ENCODE measurements at places on chromosomes 16 and 17.

GRCh38 chr17:61410141-61411010 lies 10.7 kb downstream of the TBX2 start:
- no peak for DNase-seq

GRCh38 chr16:66954097-66954659 lies 6.9 kb upstream of the CES3 start:
- DNase-seq = peak; percentile 58

GRCh38 chr17:78996781-78997201 lies 12.8 kb downstream of the CANT1 start:
- DNase-seq = no peak

DNA sequence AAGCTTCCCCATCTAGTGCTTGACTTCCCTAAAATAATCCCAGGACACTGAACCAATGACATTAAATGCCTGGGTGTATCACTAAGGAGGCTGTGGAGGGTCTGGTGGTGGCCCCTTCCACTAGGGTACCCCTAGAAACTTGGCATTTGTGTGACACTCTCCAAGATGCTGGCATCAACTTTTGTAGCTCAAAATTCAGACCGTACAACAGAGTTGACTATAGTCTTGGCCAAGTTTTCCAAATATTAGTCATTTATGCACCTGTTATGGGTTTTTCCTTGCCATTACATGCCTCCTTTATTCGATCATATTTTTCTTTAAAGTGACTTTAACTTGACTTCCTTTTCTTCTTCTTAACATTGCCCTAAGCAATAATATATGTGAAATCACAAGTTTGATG lies 124.8 kb upstream of the CACNG3 start:
- DNase-seq = no peak

DNA sequence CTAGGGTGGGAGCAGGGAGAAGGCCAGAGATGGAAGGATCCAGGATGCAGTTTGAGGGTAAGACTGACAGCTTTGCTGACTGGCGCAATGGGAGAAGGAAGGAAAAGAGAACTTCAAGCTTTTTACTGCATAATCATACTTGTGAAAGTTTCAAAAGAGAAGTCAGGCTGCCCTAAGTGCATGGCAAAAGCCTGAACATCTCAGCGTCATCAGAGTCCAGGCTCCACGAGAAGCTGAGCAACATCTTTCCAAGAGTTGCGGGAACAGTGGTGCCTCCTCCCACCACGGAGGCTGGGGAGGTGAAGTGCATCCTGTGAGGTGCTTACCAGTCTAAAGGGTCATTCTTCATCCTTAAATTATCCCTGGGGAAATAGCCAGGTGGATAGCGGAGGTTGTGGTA lies 26.9 kb upstream of the SLC38A8 start:
- DNase-seq = no peak

- no peak for DNase-seq
These were observed 33.7 kb downstream of the SRCIN1 start for GRCh38 chr17:38571833-38572668.

DNA sequence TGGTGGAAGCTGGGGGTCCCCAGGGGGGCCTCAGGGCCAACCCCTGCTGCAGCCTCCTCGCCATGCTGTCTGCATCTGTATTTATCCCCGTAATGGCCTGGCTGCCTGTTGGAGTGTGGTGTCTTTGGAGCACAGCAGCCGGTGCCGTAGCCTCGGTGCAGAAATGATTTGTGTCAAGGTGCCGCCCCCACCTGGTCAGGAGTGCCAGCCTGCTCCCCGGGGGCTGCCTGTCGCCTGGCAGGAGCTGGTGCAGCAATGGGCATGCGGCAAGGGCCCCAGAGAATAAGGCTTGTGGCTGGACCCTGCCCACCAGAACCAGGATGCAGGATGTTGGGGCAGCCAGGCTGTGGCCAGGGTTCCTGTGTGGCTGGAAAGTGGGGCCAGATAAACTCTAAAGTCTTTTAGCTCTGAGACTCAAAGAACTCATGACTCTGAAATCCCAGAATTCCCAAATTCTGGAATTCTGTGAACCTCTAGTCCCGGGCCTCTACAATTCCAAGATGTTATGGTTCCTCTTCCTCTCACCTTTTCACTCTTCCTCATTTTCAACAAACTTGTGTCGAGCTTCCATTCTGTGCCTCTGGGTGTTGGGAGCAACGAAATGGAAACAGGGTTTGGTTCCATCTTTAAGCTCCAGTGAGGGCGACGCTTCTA lies 5.9 kb downstream of the CPNE2 start:
- DNase-seq = no peak

DNA sequence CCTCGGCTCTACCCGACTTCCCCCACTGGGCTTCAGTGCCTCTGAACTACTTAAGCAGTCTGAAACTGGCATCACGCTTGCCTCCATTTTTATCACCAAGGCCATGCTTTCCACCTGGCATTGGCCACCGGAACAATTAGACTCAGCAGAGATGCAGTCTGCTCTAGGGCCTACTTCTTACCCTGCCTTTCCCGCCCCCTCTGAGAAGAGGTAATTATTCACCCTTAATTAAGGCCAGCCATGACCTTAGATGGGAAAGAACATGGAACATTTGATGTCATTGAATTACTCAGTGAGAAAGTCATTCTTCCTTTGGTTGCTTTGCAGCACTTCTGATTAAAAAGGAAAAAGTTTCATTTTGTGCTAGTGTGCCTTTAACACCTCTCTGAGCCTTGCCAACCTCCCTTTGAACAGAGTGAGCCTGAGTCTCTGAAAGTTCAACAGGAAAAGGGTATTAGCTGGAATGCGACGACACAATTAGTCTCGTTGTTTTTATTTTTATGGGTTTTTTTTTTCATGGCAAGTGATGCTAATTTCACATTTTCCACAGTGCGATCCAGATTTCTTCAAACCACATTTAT lies 60.9 kb upstream of the TNRC6A start:
- DNase-seq = peak; percentile 80

- no peak for DNase-seq
These were observed 36.8 kb downstream of the ATP2C2 start for GRCh38 chr16:84404936-84405639.

- no peak for DNase-seq
These were observed 129.2 kb downstream of the FOXL1 start for GRCh38 chr16:86707581-86707980.

- no peak for DNase-seq
These were observed 228.3 kb upstream of the EEF2KMT start for GRCh38 chr16:5325932-5326331.

DNA sequence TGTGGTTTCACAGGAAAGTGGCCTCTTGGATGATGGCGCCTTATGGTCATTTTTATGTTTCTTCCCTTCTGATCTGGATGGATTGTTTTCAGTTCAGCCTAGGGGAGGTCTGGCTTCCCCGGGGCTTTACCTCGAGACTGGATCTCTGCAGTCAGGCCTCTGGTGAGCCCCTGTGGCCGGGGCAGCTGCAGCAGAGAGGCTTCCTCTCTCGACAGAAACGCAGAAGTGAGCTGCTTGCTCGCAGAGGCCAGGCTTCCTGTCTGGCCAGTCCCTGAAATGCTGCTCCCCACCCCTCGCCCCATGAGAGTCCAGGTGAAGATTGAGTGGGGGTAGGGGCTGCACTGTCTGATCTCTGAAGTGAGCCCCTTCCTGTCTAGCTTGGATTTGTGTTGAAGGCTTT lies 44.0 kb downstream of the PLCG2 start:
- DNase-seq = no peak

DNA sequence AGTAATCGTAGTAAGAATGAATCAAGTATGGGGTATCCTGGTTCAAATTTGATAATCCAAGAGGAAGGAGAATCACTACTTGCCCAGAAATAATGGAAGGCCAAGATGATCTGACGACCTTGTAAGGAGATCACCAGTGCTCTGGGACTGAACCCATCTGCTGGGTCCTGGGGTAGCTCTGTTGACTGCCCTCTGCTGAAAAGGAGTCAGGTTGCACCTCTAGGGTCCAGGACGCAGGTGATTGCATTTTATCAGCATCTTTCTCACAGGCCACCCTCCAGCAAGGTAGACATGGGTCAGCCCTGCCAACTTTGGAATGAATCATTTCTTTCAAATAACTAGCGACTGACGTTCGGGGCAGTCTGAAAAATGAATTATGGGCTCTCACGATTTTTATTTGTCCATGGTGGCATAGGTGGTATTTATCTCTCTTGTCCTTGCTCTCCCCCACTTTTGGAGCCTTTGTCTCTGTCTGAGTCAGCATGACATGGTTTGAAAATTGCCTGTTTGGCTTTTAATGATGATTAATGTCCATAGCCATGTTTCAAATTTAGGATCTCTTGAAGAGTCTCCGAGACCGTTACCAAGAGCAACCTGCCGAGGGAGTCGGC lies 163.7 kb downstream of the MSI2 start:
- DNase-seq = no peak

DNA sequence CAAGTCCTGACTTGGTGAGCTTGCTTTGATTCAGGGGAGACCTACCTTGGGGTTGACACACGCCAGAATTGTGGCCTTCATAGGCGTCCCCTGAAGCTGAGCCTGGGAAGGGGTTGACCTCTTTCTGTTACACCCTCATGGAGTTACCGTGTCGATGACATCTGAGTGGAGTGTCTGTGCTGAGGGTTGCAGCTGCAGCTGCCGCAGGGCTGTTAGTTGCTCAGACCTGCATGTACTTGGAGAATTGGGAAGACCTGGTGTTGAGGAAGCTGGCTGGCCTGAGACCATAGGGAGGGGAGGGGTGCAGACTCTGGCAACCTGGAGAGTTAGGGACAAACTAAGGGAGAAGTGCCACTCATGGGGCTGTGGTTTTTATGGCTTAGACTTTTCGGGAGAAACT lies 9.6 kb downstream of the GSE1 start:
- no peak for DNase-seq

- no peak for DNase-seq
These were observed 123.0 kb upstream of the CACNG5 start for GRCh38 chr17:66711881-66712321.

GRCh38 chr16:11099672-11100205 lies 155.4 kb downstream of the CLEC16A start:
- DNase-seq = no peak

DNA sequence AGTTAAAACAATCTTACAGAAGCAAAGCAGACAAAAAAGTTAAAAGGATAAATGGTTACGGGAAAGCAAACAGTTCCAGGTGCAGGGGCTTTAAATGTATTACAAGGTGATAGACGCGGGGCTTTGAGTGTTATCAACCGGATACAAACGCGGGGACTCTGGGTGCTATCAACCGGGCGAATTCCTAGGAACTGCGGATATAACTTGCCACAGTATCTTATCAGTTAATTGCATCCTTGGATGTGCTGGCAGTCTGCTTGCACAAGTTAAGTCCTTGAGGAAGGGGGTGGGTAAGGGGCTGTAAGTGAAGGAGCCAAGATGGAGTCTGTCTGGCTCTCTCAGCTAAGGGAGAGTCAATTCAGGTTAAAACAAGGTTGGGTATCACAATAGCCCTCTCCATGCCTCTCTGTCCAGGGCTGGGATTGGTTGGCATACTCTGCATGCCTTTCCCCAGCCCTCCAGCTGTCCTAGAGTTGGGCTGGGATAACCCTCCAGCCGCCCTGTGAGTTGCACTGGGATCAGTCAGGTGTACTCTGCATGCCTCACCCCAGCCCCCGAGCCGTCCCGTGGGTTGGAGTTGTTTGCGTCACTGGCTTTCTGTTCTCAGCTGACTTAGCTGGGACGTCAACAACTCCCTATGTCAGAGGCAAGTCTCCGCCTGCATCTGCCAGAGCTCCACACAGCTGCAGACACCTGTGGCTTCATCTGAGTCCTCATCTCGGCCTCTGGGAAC lies 40.9 kb downstream of the TMEM235 start:
- DNase-seq = no peak

GRCh38 chr17:12983991-12984884 lies 33.6 kb downstream of the ELAC2 start:
- DNase-seq = peak; percentile 75

GRCh38 chr16:54447576-54448440 lies 161.2 kb upstream of the IRX3 start:
- DNase-seq = peak; percentile 59

GRCh38 chr16:10862438-10862837 lies 14.6 kb upstream of the CIITA start:
- peak; percentile 78 for DNase-seq

DNA sequence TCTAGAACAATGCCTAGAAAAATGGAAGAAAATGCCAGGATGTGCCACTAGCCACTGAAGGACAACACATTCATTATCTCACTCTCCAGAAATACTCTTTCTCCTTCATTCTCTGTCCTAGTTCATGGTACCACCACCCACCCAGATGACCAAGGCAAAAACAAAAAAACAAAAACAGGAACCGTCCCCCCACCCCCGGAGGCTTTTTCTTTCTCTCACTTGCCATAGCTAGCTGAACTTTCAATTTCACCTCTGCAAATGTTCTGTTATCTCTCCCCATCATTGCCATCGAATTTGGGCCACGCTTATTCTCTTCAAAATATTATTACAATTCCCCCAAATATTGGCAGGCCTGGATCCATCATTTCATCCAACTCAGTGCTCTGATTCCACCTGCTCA lies 49.0 kb downstream of the SOX9 start:
- no peak for DNase-seq

DNA sequence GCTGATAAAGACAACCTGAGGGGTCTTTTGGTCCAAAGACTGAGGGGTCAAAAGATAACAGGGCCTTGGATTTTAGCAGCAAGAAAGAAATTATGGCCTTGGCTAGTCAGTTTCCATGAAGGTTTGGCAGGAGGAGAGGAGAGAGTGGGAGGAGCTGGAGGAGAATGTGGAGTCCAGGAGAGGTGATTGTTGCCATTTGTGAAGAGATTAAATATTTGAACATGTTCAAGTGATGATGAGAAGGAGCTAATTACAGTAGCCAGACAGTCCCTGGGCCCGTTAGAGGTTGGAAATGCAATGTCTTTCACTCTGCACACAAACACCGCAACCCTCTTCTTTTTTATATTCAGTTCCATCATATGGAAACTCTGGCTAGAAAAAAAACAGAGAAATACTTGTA lies 68.6 kb downstream of the TNRC6C start:
- DNase-seq = no peak

DNA sequence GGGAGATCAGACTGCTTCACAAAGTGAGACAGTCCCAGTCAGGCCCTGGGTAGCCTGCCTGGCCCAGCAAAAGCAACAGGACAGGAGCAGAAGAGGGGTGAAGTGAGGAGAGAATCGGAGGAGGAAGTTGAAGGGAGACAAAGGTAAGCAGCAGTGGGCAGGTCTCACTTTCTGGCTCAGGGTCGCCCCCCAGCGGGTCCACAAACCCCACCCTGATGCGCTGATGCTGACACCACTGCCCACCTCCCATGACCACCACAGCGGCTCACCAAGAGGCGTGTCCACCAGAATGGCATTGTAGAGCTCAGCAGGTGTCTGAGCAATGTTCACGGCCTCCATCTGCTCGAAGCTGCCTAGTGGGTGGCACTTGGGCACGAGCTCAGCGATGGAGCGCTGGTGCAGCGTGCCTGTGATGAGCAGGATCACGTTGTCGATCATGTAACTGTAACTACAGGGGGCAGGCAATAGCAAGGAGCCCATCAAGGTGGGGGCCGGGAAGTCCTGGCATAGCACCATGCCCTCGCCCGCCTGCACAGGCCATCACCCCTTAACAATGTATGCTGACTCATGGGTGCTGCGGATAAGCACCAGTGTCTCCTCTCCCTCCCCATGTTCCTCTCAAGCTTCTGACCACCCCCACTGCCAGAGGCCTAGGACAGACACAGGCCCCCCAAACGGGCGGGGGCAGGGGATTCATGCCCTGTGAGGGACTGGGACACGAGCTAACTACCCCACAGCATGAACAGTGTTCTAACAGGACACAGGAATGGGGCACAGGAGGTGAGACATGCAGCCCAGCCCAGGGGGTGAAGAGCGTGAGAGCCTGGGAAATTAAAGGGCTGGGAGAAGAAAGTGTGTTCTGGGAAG lies 13.6 kb downstream of the HSD11B2 start:
- no peak for DNase-seq

- no peak for DNase-seq
These were observed 1.2 kb downstream of the USP7 start for GRCh38 chr16:8962393-8963009.
